ENCODE measurements at places on chromosomes 16 and 17.

GRCh38 chr17:17343160-17343735, 40.1 kb downstream of the NT5M start:
- DNase-seq, result no peak

GRCh38 chr17:82686366-82687324, 11.9 kb downstream of the RAB40B start:
- DNase-seq, result no peak

GRCh38 chr17:28295677-28296578, 23.1 kb upstream of the TMEM97 start:
- no peak for DNase-seq

DNA sequence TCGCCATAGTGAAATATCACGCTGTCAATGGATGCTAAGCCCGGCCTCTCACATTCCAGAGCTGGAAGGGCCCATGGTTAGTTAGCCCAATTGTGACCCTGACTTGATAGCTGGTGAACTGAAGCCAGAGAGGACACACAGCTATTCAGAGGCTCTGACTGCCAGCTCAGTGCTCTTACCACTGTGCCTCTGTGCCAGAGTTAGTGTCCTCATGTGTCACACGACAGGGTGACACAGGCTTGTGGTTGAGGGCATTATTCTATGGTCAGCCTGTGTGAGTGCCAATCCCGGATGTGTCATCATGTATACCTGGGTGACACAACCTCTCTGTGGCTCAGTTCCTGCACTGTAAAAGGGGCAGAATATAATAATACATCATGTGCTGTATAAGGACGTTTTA, 2.5 kb upstream of the MT1X start:
- no peak for DNase-seq

DNA sequence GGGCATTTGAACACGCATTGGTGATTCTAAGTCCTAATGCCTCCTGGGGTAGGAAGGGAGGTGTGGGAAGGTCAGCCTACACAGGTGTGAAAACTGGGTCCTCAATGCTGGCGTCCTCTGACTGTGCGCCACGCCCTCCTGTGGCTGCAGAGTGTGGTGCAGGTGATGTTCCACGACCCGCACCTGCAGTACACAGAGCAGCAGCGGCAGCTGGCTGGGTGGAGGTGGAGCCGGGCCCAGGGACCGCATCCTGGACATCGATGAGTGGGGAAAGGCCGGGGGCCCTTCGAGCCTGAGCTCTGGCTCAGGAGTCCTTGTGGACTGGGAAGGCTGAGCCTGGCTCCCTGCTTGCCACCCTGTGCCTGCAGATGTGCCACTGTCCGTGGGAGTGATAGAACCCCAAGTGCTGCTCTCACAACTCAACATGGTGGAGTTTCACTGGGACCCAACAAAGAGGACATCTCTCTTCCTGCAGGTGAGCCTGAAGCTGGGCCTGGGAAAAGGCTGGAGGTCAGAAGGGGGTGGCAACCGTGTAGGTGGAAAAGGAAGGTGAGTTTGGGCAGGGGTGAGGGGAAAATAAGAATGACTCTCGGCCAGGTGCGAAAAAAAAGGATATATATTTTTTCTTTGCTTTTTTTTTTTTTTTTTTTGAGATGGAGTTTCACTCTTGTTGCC, 14.0 kb upstream of the STAC2 start:
- DNase-seq, result peak; percentile 64

GRCh38 chr17:55601874-55602364, 90.7 kb upstream of the SMIM36 start:
- DNase-seq, result peak; percentile 29

GRCh38 chr17:68461122-68461539, 3.8 kb upstream of the WIPI1 start:
- DNase-seq, result no peak

- no peak for DNase-seq
These were observed 527 bp upstream of the MGAT5B start for GRCh38 chr17:76867578-76868175.

- DNase-seq, result no peak
These were observed 44.6 kb downstream of the ABAT start for GRCh38 chr16:8718851-8719680.

GRCh38 chr16:3951861-3952736, 71.6 kb upstream of the CREBBP start:
- no peak for DNase-seq
